Activated CD8-positive, alpha-beta memory T cell treated with anti-CD3 and anti-CD28 coated beads for 24 hours (primary cell): ENCODE measurements at places on chromosomes 3 and 15.
A peak's percentile ranks its signal among the peaks of the same experiment; 100 is the strongest.

DNA sequence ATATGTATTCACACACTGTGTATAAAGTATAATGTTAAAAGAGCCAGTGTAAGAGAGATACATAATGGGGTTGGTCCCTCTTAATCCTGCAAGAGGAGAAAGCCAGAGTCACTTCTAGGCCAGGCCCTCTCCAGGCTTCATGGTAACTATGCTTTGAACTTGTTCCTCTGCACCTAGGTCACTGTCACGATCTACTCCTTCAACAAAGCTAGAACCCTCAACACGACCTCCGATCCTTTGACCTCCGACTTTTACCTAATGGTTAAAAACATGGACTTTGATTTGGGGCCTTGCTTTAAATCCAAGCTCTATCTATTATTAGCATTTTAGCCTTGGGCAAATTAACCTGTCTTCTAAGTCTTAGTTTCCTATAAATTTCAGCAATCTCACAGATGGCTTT, 153.9 kb upstream of the NR2E3 start:
- DNase-seq = no peak

- DNase-seq = no peak
Measured at GRCh38 chr3:141078200-141078599, 27.1 kb downstream of the SPSB4 start.

DNA sequence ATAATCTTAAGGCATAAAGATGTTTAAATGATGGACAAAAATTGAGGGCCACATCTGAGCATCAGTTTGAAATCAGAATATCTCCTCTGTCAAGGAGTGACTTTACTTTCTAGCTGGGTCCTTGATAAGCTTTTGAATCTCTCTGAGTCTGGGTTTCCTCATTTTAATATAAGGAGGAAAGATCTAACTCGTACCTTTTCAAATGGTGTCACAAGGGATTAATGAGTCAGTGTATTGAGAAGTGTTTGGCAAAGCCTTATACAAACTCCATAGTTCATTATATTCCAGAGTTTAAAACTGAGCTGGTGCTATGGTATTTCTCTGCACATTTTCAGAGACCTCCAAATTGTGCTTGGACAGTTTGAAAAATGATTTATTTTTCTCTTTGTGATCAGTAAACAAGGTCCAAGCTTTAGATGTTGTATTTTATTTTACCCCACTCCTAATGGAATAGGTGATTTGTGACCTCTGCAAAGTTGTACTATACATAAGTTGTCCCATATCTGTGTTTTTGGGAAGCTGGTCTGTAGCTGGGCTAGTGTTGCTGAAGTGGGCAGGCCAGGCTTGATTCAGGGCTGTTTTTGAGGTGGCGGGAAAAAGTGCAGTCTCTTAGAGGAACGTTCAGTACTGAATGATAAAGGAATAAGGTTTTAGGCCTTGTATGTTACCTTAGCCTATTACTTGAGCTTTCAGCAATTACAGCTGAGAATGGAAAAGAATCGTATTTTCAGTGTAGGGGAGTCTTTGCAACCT, 5.6 kb downstream of the FNDC3B start:
- DNase-seq = no peak

- no peak for DNase-seq
Measured at GRCh38 chr3:143064777-143065176, 54.8 kb upstream of the CHST2 start.

DNA sequence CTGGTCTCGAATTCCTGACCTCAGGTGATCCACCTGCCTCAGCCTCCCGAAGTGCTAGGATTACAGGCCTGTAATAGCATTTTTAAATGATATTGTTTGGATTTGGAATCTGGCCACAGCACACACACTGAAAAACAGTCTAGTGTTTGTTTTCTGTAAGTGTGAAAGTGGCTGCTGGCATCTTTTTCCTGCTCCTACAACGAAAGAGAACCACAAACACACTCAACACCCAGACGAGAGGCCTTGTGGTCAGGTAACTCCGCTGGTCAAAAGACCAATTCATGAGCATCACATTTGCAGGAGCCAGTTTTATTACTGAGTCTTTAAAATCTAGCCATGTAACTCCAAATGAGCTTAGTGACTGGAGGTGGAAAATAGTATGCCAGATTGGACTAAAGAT, 50.2 kb downstream of the IMPG2 start:
- DNase-seq = no peak

GRCh38 chr15:22979238-22980188, 655 bp downstream of the CYFIP1 start:
- peak; percentile 71 for DNase-seq

DNA sequence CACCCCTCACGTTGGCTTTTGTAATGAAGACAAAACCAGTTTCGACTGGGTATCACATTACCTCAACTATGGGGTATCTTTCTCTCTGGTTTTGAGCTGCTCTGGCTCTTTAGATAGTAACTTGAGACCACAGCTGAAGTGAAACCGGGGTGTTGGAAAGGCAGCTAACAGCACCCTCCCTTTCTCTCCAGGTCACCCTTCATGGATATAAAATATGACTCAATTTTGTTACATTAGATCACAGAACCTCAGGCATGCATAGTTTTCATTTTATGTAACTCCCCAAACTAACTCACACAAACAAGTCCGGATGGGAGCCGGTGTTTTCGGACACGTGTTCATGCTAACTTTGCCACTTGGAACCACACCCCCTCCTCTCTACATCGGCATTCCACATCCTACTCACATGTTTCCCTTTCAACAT, 90.7 kb downstream of the NR2F2 start:
- DNase-seq = no peak

DNA sequence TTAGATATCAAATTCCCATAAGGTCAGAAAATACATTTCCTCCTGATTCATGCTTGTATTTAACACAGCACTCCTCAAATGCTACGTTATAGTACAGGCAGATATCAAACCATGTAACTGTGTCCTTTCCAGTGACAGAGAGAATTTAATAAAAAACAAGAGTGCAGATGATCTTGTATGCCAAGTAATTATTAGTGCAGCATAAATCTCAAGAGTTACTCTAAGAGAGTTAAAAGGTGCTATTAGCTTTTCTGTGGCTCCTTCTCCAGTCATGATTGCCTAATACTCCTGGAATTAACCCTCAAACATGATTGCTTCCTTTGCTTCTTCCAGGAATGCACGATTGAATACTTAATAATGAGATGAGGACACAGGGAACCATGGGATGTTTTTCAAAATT, 413.0 kb upstream of the DPH6 start:
- no peak for DNase-seq

- no peak for DNase-seq
Measured at GRCh38 chr3:173030273-173030672, 110.8 kb downstream of the SPATA16 start.

DNA sequence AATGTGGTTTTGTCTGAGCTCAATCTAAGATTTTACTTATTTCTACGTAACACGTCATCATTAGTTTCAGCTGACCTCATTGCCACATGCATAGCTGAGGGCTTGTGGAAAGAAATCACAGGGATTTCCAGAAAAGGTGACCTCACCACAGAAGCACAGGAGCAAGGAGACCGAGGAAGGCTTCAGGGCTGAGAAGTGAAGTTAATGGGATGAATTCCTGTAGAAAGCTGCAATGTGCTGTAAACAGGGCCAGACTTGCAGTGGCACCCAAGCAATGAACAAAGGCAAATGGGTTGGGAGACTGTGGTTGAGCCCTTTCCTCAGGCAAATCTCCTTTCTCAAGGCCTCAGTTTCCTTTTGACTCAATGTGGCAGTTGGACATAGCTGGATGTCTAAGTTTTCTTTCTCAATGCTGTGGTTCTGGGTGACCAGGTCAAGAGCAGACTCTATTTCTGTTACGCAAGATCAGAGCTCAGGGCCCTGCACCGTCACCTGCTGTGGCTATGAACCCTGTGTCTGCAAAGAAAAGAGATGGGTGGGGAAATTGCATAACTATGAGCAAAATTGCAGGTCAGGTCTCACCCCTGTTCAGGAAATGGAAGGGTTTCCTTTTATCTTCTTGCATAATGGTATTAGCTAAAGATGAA, 252.2 kb upstream of the TBL1XR1 start:
- no peak for DNase-seq

GRCh38 chr3:172003146-172003545, 36.2 kb upstream of the FNDC3B start:
- DNase-seq = no peak

- DNase-seq = no peak
Measured at GRCh38 chr15:80861731-80862170, 82.6 kb downstream of the CEMIP start.

DNA sequence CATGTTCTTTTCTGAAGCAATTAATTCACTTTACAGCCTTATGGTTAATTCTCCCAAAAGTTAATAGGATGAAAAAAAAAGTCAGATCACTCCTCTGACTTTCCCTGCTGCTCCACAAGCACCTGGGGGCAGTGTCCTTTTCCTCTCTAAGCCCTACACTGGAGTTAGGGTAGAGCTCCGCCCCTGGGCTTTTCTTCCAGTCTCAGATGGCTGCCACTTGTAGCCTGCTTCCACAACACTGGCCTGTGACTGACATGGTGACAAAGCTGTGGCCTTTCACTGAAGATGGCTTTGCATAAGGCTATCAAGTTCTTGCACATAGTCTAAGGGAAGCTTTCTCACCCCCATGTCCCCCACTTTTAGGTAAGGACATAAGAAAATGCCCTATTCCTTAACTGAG, 1.3 kb upstream of the MON1A start:
- DNase-seq = no peak

DNA sequence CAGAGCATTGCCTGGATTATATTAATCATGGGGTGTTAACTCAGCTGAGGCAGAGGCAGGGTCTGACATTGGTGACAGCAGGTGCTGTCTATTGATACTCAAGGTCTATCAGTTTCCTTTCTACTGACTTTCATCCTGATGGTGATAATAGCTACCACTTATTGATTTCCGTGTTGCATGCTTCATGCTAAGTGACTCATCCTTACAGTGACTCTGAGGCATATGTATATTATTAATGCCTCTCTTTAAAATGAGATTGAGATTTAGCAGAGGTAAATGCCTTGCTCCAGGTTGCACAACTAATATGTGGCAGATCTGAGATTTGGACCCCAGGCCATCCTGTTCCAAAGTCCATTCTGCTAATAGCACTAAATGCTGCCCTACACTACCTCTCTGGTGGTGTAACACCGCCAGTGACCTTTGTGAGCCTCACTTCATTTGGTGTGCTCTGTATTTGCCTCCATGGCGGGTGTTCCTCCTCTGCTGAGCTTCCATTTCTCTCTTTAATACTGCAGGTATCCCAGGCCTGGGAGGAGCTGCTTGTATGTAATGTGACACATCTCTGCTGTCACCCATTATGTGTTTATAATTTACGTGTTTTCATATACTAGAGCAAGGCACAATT, 50.4 kb downstream of the GPR171 start:
- no peak for DNase-seq
